ENCODE measurements at places on chromosomes 11 and 22.
A peak's percentile ranks its signal among the peaks of the same experiment; 100 is the strongest.

- peak; percentile 31 for DNase-seq
Measured at GRCh38 chr22:38655519-38656255, 505 bp downstream of the FAM227A start.

DNA sequence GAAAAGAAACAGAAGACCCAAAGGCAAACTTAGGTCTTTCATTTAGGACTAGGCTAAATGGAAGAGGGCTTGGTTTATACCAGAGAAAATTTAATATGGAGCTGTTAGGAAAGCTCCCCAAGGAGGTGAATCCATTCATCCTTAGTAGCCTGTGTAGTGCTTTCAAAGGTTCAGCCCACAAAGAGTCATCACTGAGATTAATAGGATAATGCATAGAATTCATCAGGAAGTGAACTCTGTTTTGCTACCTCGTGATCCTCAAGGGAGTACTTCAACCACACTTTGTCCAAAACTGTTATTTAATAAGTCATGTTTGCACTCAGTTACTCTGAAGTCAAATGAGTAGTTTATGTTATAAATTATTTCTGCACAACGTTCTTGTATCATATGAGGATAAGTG, 43.3 kb upstream of the MMP7 start:
- DNase-seq: peak; percentile 40

GRCh38 chr11:115185507-115185906, 318.7 kb downstream of the CADM1 start:
- DNase-seq: no peak

DNA sequence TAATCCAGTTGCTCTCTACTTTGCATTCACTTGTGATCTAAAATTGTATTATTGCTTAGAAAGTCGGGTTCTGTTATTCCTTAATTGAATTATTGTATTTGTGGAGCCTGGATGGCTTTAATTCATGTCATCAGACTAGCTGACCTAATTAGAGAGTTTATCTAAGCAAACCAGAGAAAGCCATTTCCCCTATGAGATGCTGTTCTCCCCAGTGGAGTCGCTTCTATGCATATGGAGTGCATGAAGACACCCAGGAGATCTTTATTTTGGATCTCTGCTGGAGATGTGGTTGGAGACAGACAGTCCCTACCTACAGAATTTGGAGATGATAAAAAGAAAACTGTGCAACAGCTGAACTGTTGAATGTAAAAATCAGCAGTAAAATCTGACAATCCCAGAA, 45.2 kb upstream of the MYO18B start:
- DNase-seq: no peak

DNA sequence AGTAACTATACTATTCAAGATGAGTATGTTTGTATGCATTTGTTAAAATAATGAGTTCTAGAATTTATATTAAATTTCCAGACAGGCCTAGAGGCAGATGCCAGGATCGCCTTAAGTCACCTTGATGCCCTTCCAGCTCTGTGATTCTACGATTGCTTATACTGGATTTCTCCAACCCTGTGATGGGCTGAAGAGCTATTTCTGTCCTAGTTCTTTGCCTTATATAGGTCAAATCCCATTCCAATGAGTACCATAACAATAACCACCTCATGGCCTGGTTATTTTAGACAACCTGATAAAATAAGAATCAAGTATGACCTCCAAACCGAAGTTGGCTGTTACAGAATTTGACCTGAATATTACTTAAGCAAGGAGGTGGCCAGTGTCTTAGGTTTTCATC, 79.8 kb upstream of the BLID start:
- no peak for DNase-seq

DNA sequence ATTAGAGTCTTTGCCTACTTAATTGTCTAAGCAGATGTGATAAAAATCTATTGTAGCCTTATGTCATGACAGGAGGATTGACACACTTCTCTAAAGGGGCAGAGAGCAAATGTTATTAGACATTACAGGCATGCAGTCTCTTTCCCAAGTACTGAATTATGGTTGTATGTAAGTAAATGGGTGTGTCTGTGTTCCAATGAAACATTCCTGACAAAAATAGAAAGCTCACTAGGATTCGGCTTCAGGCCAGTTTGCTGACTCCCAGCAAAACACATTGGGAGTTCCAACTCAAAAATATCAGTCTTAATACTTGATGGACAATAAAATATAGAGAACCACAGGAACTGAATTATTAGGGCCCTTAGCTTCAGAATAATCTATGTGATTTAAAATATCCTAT, 1480.4 kb downstream of the FAM181B start:
- no peak for DNase-seq

- no peak for DNase-seq
Measured at GRCh38 chr11:78239781-78240180, 51.1 kb downstream of the USP35 start.

DNA sequence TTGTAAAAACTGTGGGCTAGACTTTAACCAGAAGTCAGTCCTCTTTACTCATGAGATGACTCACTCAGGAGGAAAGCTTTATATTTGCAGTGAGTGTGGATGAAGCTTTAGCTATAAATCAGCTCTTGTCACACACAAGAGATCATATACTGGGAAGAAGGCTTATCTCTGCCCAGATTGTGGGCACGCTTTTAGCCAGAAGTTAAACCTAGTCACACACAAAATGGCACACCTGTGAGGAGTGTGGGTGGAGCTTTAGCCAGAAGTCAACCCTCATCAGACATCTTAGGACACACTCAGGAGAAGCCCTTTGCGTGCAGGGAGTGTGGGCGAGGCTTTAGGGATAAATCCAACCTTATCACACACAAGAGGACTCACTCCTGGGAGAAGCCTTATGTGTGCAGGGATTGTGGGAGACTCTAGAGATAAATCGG, 706.9 kb upstream of the LUZP2 start:
- DNase-seq: no peak

DNA sequence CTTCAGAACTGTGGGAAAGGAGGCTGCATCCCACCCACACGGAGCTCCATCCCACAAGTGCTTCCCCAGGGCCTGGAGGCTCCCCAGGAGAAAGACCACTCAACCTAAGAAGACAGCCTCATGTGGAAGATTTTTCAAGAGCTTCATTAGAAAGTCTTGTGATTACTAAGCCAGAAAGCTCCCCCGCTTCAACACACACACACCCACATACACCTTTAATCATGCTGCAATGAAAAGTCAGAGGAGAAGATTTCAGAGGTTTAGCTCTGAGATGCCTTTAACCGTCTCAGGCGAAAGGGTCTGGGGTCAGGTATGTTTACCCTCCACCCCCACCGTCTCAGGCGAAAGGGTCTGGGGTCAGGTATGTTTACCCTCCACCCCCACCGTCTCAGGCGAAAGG, 634.5 kb upstream of the B3GAT1 start:
- no peak for DNase-seq
